ENCODE measurements at places on chromosomes 7 and 10.

- DNase-seq, result no peak
These were observed 96.6 kb upstream of the GPR26 start for GRCh38 chr10:123569436-123570035.

DNA sequence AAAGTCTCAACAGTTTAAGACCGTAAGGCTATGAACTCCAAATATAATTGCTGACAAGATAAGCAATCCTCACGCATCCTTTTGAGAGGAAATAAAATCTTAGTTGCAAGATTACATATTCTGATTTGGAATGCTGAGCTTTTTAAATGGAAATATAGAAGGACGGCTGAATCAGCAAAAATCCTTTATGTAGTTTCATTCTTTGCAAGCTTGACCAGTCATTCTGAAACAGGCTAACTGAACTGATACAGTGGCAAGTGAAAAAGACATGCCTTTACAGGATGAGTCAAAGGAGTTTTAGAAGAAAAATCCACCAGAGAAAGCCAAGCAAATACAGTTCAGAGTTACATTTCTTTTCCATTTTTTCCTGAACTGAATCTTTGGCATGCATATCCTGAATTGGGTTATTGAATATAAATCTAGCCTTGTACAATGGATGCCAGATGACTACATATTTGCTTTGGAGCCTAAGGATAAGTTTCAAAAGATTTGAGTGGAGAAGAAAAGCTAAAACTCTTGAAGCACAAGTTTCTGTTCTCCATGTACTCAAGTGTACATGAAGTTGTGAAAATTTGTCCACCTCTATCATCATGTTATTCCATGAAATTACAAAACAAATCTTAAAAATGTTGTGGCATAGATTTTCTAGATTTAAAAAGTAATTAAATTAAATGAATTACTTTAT lies 4.4 kb downstream of the VIM start:
- no peak for DNase-seq

DNA sequence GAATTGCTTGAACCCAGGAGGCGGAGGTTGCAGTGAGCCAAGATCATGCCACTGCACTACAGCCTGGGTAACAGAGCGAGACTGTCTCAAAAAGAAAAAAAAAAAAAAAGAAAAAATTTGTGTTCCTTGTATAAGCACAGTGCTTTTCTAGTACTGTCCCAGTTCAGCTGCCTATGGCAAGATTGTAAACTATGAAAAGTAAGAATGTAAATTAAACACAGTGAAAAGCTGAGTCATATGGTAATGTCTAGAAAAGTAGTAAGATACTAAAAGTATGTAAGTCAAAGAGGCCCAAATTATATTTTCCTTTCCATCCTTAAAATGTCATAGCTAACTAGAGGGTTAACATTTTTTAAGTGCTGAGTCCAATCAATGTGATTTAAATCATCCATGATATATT lies 42.8 kb downstream of the RBM20 start:
- DNase-seq, result no peak

- no peak for DNase-seq
These were observed 8.0 kb upstream of the ALDH18A1 start for GRCh38 chr10:95664543-95664942.

- no peak for DNase-seq
These were observed 3.6 kb upstream of the TLL2 start for GRCh38 chr10:96517284-96517683.

GRCh38 chr7:101943889-101944600 lies 126.6 kb downstream of the CUX1 start:
- no peak for DNase-seq

GRCh38 chr10:4099202-4099601 lies 314.2 kb upstream of the KLF6 start:
- no peak for DNase-seq

DNA sequence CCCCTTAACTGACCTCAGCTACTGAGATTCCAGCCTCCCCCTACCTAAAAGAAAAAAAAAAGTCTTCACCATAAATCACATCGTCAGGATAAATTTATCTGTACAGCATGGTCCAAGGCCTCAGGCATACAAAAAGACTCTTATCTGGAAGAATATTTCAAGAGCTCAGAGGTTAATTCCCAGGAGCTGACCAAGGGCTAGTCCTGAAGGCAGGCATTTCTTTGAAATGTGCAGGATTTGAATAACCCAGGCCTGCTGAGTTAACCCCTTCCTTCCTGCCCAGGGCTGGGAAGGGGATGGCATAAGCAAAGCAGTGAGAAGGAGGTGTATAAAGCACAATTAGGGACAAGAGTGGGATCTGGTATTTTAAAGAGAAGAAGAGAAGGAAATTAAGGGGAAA lies 111.2 kb downstream of the RNLS start:
- no peak for DNase-seq

DNA sequence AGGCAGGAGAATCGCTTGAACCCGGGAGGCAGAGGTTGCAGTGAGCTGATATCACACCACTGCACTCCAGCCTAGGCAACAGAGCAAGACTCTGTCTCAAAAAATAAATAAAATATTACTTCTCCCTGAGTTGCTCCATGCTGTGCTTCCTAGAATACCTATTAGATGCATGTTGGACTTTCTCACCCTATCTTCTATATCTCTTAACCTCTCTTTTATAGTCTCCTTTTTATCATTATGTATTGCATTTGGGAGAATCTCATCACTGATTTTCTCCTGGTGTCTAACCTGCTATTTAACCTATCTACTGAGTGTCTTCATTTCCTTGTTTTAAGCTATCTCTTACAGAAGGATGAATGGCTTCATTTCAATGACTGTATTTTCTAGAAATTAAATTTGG lies 32.1 kb upstream of the NANOS1 start:
- no peak for DNase-seq

- no peak for DNase-seq
These were observed 100.3 kb downstream of the GRM8 start for GRCh38 chr7:127152423-127152822.

GRCh38 chr10:103872137-103872931 lies 17.0 kb upstream of the SH3PXD2A start:
- no peak for DNase-seq

DNA sequence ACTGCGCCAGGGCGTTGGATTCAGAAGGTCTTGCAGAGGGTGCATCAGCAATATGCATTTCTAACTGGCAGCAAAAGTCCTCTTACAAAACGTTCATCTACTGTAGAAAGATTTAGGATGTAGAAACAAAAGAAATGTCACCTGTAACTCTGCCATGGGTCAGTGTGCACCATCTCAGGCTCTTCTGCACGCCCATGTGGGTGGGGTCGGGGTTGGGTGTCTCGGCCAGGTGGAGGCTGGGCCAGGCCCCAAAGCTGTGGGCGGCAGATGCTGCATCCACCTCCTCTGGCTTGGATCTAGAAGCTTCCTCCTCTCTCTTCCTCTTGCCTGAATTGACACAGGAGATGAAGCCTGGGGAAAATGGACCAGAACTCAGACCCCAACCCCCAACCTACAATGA lies 111.3 kb upstream of the PPP2R2D start:
- no peak for DNase-seq

- DNase-seq, result no peak
These were observed 258.7 kb upstream of the SLC26A5 start for GRCh38 chr7:103704701-103705100.

DNA sequence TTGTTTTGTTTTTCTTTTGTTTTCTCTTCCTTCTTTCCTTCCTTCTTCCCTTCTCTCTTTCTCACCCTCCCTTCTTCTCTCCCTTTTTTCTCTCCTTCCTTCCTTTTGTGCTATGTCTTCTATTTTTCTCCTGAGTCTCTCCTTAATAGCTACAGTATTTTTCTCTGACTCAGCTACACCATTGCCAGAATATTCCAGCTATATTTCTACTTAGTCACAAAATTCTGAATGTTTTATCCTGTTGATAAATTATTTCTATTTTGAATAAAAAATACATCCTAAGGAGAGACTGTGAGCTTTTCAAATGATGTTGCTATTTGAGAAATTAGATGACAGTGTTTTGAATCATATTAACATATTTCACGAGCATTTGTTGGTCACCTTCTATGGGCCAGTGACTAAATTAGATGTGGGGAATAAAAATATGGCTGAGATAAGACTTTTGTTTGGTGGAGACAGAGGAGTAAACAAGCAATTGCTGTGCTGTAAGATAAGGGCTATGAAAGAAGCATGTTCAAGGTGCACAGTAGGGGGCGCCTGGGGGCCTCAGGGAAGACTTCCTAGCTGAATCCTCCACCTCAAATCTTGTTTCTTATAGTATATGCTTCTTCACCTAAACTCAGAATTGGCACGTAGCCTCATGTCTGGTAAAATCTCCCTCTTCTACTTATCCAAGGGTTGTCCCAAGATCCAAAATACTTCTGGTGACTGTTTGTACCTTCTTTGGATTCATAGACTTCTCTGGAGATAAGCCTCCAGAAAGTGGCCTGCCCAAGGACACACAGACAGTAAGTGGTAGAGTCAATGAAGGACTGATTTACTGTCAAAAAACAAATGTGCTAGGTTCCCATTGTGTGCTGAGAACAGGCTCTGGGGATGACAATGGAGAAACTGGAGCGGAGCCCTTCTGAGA lies 115.5 kb upstream of the CREB5 start:
- peak; percentile 62 for DNase-seq

DNA sequence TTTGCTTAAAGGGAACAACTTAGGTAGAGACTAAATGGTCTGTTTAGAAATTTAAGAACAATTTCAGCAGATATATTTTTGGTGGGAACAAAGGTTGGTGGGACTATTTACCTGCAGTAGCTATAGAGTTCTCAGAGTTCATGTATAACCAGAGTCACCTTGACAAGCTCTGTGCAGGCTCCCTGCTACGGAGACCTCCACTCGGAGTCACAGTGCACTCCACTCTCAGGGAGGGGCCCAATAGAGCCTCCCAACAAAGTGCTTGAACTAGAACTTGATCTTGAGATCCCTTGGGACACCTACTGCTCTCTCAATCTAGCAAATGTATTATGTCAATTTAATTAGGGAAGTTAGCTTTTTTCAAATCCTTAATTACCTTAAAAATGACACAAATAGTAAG lies 2.3 kb downstream of the MYPN start:
- DNase-seq, result no peak

- DNase-seq, result no peak
These were observed 139.3 kb downstream of the GLI3 start for GRCh38 chr7:42097752-42098151.

DNA sequence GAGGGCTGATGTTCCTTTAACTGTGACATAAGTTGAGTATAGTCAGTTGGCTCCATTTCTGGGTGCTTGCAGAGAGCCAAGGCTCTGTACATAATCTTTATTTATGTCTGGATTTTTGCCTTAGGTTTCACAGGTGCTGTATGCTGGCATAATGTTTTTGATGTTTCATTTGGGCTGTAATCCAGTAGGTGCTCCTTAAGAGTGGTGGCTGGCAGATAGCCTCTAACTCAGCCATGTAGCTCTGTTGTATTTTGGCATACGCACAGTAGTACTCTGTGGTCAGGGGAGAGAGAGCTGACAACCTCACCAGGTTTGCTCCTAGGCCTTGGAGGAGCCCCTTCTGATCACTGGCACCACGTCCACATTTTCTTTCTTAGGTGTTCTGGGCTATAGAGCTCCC lies 61.1 kb downstream of the RNF133 start:
- no peak for DNase-seq
